ENCODE measurements at places on chromosomes 1 and 21. TPM values are rescaled to one million over a fixed set of nuclear protein-coding genes. Genes with fewer than 3 reads are reported as not detected.

XCL2 gene
- total RNA-seq = not detected

SRRM1 gene
- 71.8 TPM for total RNA-seq

GRCh38 chr1:109850194-109850593 lies 60.5 kb upstream of the CSF1 start:
- no peak for DNase-seq

DNA sequence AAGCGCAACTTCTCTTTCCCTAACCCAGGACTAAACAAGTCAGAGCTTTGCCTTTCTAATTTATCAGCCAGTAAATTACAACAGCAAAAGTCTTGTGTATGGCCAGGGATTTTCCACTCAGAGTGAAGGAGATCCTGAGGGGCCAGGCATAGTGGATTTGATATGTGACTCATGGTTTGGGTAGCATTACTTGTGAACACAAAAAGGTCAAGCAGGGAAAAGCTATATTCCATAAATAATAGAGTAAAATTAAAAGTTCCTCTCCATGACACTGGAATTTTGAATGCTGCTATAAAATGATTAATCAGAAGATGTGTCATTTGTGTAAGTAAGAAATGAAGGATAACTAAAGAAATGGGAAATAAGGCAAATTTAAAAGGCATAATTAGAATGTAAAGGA lies 284.8 kb downstream of the HLX start:
- no peak for DNase-seq

DNA sequence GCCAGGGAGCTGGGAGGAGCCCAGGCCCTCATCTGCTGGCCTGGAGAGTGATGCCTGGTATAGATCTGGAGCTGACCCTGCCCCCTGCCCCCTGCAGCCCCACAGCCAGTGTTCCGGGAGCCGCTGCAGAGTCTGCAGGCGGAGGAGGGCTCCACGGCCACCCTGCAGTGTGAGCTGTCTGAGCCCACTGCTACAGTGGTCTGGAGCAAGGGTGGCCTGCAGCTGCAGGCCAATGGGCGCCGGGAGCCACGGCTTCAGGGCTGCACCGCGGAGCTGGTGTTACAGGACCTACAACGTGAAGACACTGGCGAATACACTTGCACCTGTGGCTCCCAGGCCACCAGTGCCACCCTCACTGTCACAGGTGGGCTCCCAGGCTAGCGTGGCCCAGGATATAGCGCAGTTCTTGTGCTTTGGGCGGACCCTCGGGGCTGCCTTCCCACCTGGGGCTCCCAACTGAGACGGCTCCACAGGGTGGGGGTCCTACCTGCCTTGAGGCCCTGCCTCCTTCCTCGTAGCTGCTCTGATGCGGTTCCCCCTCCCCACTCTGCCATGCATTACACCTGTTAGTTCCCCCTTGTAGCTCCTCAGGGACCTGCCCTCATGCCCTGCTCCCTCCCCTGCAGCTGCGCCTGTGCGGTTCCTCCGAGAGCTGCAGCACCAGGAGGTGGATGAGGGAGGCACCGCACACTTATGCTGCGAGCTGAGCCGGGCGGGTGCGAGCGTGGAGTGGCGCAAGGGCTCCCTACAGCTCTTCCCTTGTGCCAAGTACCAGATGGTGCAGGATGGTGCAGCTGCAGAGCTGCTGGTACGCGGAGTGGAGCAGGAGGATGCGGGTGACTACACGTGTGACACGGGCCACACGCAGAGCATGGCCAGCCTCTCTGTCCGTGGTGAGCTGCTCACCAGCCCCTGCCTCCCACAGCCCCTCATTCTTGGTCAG lies 98.7 kb downstream of the OBSCN start:
- DNase-seq = peak; percentile 37
